ENCODE measurements at places on chromosomes 7 and 10.

GRCh38 chr10:44361109-44361508 lies 23.8 kb downstream of the CXCL12 start:
- no peak for DNase-seq

GRCh38 chr10:88372881-88373592 lies 210.1 kb downstream of the RNLS start:
- DNase-seq, result no peak

GRCh38 chr7:138903186-138903820 lies 77.9 kb downstream of the KIAA1549 start:
- peak; percentile 9 for DNase-seq

GRCh38 chr7:91894781-91895480 lies 14.4 kb upstream of the MTERF1 start:
- no peak for DNase-seq

GRCh38 chr7:92119213-92119759 lies 15.0 kb downstream of the CYP51A1 start:
- DNase-seq, result no peak

DNA sequence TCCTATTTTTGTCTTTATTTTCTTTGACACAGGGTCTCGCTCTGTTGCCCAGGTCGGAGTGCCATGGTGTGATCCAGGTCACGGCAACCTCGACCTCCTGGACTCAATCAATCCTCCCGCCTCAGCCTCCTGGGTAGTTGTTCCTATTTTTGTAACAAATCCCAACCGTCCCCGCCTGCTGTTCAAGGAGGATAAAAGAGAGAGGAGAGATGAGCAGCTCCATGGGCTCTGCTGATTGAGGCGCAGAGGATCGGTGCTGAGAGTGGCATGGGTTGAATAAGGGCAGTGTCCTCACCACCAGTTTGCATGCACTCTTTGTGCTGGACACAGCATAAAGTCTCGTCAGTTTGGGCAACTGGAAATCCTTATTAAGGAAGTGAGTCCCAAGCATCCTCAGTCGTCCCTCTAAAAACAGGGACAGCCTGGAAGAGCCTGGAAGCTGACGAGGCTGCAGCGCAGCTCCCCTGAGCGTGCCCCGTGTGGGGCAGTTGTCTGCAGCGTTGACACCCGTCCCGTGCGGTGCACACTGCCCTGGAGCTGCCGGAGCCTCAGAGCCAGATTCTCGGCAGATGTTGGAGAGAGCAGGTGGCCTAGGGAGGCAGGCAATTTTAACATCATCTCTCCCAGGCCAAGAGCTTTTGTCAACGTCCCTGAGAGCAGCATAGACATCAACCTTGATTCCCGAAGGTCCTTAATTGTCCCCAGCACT lies 404.2 kb upstream of the RNF32 start:
- DNase-seq, result no peak

- DNase-seq, result no peak
Observed at GRCh38 chr7:72278550-72278949, 133.6 kb downstream of the CALN1 start.

DNA sequence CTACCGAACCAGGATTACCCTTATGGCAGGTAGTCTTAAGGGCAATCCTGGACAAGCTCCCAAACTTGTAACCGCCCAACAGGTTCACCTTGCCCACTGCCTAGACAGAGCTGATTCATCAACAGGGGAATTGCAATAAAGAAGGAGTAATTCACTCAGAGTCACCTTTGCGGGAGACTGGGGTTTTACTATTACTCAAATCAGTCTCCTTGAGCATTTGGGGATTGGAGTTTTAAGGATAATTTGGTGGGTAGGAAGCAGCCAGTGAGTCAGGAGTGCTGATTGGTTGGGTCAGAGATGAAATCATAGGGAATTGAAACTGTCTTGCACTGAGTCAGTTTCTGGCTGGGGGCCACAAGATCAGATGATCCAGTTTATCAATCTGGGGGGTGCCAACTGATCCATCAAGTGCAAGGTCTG lies 25.3 kb downstream of the HK1 start:
- DNase-seq, result no peak

DNA sequence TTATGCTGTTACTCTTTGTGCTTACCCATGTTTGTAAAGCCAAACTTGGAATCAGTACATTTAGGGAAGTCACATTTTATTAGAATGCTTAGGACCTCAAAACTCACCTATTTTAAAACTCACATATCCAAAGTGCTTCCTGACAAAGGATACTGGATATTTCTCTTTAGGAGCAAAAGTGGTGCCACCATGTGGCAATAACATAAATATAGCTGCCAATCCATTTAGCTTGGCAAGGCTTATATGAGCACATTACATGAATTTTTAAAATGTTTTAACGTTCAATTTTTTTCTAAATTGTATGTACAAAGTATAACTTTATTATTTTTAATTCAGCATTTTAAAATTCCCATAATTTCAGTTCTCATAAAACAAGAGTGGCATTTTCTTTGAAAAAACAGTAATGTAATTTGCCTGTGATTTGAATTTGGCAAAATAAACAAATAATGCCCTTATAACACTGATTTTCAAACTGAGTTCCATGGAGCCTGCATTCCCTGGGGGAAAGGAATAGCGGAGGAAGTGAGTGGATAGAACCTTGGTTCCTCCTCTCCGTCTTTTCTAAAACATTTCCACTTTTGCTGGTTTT lies 75.4 kb downstream of the HDAC9 start:
- no peak for DNase-seq

DNA sequence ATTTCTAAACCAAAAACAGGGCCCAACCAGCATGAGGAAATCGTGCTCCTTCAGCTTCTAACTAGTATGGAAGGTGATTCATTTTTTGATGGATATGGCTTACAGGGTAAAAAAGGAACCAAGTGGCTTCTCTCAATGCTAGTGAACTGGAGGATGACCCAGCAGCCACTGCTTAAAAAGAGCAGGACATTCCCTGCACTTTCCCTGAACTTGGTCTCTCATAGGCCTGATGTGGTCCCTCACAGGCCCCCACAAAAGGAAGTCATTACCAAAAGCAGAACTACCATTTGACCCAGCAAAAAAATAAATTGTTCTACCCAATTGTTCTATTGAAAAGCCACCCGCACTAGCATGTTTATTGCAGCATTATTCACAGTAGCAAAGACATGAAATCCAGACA lies 188.8 kb downstream of the CALN1 start:
- DNase-seq, result no peak

DNA sequence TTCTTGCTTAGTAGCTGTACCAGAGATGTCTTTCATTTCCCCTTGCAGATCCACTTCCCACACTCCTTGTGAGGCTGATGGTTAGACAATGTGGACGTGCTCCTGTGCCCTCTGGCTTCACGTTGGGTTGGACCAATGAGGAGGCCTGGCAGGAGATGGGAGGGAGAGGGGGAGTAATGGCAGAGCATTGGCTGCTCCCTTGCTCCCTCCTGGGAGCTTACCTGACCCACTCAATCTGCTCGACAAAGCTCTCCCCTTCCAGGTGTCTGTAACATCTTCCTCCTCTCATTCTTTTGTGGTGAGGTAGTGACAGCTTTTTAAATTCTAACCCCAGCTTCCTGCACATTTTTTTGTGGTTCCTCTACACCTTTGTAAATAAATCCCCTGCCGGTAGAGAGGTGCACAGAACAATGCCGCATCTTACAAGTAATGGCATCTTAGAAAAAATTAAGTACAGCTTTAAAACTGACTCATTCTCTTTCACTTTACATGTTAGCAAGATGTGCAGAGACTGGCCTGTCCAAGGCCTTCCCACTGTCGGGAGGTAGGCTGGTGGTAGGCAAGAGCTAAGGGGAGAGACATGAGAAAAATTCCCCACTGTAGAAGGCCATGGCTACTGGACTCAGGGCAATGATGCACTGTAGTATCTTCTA lies 134.3 kb downstream of the HTR7 start:
- DNase-seq, result no peak

- no peak for DNase-seq
Observed at GRCh38 chr10:62395892-62396291, 21.7 kb downstream of the ZNF365 start.

- DNase-seq, result no peak
Observed at GRCh38 chr10:12811826-12812225, 189.7 kb downstream of the CCDC3 start.

DNA sequence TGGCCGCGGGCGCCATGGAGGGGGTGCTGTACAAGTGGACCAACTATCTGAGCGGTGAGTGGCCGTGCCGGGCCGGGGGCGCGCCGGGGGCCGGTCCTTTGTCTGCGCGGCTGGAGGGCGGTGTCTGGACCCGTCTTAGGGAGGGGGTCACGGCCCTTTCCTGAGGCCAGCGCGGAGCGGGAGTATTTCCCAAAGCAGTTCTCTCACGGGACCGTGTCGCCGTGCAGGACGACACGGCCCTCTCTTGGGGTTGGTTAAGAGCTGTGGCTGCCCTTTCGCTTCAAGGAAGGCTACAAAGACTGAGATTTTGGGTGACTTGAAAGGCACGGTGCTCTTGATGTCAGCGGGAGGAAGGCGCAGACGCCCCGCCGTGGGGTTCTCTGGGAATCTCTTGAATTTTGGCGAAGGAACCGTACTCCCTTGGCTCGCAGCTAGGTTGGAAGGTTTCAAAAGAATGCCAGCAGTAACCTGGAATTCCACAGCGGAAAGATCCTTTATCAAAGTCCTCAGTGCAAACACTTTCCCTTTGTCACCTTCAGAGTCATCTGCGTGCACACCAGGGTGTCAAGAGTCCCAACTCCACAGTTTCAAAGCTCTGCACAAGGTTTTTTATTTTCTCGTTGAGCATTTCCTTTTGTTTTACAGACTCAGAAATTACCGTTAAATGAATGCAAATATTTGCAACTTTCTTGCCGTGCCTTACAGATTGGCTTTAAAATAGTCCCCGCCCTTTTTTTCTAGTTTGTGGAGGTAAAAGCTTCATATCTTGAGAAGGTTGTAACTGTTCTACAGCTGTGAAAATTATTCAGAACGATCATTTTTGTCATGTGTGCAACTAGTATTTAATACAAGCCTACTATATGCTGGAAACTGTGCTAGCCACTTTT lies 780 bp downstream of the PLEKHA8 start:
- no peak for DNase-seq

- DNase-seq, result no peak
Observed at GRCh38 chr7:87361320-87361719, 15.9 kb downstream of the CROT start.

DNA sequence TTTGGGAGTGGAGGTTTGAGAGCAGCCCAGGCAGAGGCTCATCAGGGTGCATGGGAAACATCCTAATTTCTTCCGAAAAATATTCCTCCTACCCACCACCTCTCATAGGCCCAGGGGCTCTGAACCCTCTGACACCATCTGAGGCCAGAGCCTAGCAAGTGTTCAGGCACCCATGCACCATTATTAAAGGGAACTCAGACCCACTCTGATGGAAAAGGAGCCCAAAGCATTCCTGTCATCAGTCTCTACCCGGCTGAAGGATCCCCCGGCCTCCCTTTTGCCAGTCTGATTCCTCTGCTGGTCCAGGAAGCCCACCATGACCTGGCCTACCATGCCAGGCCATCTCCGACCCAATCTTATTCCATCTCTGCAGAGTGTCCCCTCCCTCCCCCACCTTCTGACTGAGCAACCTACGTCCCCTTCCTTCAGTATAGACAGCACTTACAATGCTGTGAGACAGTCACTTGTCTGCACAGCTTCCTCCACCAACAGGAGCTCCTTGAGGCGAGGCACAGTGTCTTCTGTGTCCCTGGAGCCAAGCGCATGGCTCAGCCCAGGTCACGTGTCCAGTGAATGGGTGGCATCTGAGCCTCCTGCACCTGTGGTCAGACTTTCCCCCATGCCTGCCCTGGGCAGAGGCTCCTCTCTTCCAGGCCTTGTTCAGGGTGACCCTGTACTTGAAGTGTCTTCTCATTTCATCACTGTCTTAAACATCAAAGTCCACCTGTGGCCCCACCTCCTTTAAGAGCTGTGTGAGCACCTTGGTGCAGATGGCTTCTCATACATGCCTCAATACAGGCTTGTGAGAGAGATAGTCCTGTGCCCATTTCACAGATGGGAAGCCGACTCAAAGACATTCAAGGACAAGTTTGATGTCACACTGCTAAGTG lies 889 bp upstream of the GPR15LG start:
- no peak for DNase-seq

GRCh38 chr7:24866004-24866615 lies 108.8 kb upstream of the GSDME start:
- no peak for DNase-seq

- no peak for DNase-seq
Observed at GRCh38 chr10:60424971-60425370, 35.3 kb upstream of the ANK3 start.

DNA sequence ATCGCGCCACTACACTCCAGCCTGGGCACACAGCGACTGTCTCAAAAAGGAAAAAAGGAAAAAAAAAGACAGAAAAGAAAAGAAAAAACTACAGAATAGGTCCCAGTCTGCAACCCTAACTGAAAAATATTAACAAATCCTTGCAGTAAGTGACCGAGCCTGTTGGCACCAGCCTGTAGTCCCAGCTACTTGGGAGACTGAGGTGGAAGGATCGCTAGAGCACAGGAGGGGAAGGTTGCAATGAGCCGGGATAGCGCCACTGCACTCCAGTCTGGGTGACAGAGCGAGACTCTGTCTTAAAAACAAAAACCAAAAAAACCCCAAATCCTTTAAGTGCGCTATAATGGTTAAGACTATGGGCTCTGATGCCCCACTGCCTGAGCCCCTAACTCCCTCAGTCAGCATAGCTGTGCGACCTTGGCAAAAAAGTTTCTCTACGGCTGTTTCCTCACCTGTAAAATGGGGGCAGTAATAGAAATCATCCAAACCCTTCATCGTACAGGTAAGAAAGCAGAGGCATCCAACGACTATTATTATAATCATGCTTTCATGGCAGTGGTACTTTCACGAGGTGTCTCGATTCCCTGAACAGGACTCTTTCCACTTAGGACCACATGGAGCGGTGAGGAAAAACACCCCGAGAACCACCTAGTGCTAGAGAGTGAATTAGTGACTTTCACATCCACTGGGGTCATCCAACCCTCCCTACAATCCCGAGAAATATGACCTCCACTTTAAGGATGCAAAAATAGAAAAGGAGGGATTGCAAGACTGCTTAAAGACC lies 755 bp downstream of the TOMM7 start:
- DNase-seq, result no peak

DNA sequence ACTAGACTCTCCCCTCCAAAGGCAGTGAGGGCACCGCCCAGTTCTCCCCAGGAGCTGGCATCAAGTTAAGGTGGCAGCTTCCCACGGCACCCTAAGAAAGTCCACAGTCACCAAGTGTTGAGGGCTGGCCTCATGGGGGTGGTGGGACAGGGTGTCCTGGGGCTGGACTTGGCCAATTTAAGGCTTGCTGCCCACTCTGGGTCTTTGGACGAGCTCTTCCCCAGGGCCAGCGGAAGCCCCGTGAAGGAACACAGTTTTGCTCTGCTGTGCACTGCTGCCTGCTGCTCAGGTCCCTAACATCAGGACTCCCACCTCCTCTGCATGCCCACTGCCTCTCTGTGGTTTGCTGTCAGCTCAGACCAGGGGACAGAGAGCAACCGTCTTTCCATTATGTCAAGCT lies 57.3 kb upstream of the TMEM72 start:
- no peak for DNase-seq

- DNase-seq, result no peak
Observed at GRCh38 chr10:85610381-85611092, 756.1 kb downstream of the GRID1 start.

DNA sequence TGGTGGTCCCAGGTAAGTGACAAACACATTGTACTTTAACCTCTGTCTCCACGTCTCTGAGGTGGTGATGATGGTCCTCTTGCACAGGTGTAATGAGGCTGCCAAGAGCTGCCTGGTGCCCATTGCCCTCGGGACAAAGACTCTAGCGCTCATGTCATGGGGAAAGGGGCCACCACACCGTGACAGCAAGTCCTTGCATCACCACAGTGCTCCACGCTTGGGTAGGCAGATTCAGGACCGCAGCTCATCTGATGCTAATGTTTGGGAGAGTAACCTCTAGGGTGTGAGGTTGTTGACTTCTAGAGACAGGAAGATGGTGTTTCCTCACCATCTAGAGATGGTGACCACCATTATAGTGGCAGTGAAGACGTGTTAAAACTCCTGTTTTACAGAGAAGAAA lies 395.6 kb downstream of the ADRA2A start:
- no peak for DNase-seq
